ENCODE measurements at places on chromosomes 1 and 21.

DNA sequence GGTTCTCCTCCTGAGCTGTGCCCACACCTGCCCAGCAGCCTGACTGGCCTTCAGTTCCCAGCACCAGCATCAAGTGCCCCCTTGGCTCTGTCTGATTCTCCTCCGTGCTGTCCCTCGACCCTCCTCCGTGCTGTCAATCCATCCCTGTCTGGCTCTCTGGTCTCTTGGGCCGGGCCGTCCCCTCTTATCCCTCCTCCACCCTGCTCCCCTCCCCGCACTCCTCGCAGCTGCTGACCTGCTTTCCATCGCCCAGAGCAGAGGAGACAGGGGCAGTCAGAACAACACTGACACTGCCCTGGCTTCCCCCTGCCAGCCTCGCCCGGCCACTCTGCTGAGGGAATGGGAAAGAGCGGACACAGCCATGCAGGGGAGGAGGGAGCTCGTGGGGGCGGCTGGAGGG, 267.4 kb downstream of the CAMTA1 start:
- DNase-seq, result no peak

DNA sequence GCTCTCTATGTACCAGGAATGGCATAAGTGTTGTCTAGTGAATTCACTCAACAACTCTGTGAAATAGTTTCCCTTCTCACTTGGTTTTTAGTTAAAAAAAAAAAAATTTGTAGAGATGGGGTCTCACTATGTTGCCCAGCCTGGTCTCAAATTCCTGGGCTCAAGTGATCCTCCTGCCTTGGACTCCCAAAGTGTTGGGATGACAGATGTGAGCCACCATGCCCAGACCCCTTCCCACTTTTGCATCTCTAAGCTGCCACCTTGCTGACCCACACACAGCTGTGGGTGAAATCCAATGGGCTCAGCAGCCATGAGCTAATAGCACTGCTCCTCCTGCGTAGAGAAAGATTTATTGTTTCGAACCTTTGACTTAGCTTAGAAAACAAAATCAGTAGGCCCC, 33.5 kb downstream of the NEK2 start:
- DNase-seq, result no peak

DNA sequence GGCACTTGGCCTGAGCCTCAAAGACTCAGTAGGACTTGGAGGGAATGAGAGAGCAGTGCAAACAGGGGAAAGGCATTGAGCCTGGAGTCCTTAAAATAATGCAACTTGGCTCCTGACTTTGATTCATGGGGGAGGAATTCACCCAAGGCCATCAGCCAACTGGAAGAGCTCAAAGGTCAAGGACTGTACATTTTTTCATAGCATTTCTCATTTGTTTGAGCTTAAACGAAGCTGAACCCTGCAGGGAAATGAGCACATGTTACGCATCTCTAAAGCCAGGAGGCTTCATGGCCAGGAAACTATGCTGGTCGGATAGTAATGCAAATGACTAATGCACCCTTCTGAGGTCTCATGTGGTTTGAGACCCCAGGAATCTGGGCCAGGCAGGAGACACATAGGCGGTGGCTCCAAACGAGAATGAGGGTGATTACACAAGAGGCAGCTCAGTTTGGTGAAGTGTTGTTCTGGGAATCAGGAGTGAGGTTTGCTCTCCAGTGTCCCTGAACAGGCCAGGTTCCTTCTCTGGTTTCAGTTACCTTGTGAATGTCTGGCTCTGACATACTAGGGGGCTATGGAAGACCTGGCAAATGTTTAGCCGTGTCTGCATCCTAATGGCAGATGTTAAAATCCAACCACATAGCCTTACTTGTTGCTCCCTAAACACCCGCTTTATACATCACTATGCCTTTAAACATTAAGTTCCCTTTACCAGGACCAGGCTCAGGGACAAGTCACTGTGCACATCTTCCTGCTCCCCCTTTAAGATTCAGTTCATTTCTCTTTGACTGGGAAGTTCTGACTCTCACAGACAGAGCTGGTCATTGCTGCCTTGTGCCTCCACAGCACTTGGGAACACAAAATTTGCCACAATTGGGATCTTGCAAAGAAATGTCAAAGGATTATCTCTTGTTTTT, 503.9 kb upstream of the USP24 start:
- peak; percentile 99 for DNase-seq

DNA sequence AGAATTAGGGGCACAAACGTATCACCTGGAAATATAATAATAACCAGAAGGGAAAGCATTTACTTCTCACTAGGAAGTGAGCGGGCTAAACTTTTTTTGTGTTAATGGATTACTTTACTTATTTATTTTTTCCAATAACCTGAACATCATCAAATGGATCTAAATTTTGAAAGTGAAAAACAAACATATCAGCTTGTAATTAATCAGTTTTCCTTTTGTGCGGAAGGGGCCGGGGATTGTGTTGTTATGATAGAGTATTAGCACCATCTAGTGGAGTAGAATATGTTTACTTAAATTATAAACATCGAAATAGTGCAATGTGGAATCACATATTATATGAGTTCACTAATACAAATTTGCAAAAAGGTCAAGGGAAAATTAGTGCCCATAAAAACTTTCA, 9.0 kb downstream of the CFH start:
- DNase-seq, result no peak

- no peak for DNase-seq
Measured at GRCh38 chr1:54567961-54568360, 19.9 kb downstream of the ACOT11 start.

- DNase-seq, result no peak
Measured at GRCh38 chr1:4762146-4762545, 107.7 kb downstream of the AJAP1 start.

GRCh38 chr1:100582943-100583342, 45.0 kb downstream of the GPR88 start:
- DNase-seq, result no peak

DNA sequence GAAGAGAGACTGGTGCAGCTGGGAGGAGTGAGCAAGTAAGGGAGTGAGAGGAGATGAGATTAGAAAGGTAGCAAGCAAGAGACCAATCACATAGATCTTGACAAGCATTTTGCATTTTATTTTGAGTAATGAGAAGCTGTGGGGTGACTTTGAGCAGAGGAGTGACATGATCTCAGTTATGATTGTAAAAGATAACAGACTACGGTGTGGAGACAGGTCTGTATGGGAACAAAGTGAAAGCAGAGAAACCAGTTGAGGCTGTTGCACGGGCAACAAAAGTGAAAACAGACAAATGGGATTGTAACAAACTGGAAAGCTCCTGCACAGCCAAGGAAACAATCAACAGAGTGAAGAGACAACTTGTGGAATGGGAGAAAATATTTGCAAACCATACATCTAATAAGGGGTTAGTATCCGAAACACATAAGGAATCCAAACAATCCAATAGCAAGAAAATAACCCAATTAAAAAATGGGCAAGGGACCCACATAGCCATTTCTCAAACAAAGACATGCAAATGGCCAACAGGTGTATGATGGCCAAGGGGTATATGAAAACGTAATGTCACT, 68.4 kb downstream of the SNRPE start:
- no peak for DNase-seq

All from non-pigmented ciliary epithelial cell (primary cell).